ENCODE measurements at places on chromosomes 6 and 20.

DNA sequence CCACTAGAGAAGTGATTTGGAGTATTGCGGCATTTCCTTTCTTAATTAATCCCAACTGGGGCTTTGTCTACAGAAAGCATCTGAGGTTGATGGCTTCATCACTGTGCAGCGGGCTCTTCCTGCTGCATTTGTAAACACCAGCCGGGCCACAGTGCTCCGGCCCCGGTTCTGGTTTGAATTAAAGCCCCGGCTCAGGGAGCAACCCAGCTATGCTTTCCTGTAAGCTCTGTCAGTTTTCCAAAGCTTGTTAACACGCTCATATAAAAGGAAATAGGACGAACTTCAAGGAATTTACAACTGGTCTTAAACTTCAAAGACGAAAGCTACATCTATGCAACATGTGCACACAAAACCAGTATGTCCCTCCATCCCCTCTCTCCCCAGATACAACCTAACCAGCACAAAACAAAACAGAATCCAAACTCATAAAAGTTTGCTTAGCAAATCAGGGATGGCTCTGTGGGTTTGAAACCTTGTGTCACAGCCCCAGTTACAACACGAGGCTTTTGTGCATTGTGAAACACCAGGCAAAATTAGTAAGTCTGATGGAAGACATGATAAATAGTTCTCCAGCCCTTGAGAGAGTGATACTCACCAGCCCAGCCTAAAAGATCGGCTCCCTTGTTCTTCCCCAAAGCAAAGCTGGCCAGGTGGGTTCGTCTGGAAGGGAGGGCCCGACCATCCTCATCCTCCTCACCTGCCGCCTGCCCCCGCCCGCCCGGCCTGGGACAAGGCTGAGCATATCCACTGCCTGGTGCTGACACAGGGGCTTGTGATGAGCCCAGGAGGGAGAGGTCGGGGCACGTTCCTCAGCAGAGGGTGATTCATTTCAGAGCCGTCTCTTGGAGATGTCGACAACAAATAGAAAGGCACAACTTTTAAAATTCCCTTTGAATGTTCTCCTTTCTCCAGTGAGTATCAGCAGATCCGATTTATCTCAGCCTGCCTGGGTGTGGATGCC, 197.9 kb downstream of the TFAP2C start:
- no peak for DNase-seq

- DNase-seq = no peak
Measured at GRCh38 chr20:10492844-10493243, 57.7 kb downstream of the SLX4IP start.

DNA sequence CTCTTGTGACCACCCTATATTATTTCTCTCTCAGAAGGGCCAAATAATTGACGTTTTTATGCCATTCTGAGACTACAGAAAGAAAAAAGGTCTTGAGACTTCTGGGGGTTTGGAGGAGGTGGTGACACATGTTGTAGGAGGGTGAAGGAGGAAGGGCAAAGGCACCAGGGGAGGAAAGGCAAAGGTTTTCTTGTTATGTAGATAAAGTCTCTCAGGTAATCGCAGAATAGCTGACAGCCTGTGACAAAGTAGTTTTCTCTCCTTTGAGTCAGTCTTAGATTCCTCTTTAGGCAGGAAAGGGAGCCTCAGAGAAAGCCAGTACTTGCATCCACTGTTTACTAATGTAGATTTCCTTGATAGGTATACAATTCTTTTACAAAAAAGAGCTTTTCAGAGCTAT, 23.6 kb downstream of the OR2B2 start:
- no peak for DNase-seq

DNA sequence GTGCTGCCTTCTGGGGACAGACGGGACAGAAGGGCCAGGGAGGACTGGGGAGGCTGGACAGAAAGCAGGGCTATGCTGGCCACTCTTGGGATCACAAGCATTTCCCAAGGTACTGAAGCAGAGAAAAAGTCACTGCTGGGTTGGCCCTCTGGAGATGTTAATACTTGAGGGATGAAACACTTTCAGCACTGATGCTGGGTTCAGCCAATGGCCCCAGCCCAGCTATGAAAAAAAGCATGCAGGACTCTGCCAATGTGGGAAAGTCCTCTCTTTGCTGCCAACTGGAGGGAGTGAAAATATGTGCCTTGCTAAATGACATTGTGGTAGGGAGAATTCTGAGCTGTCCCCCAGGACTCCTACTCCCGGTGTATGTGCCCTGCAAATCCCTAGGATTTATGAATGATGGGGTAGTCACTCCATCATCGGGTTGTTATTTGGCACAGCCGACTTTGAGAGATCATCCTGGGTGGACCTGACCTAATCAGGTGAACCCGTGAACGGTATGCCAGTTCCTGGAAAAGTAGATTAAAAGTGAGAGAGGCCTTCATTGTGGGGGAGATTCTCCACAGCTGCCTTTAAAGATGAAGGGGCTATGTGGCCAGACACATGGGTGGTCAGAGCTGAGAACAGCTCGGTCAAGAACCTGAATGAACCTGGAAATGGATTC, 119.9 kb upstream of the TRAF3IP2 start:
- no peak for DNase-seq

GRCh38 chr20:18904624-18905023, 91.0 kb downstream of the SCP2D1 start:
- DNase-seq = no peak

DNA sequence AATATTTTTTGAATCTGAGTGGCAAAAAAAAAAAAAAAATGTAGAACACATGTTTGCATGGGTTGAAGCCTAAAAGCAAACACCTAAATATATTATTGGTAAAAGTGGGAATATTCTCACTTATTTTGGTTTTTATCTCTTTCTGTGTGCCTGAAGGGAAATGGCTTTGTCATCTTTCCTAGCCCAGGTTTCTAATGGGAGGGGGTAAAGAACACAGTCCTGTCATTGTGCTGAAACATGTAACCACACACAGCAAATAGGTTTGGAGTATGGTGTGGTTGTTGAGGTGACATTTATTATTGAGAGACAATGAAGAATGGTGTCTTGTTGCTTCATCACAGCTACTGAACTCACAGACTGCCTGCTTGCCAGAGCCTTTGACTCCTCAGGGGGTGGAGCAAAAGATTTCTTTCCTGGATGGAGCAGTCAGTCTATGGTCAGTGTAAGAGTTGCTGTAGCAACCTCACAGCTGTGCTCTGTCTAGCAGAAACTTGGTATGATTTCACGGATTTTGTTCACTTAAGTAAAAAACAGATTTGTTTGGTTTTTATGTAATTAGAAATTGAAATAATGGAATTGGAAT, 70.2 kb downstream of the CEP57L1 start:
- no peak for DNase-seq

DNA sequence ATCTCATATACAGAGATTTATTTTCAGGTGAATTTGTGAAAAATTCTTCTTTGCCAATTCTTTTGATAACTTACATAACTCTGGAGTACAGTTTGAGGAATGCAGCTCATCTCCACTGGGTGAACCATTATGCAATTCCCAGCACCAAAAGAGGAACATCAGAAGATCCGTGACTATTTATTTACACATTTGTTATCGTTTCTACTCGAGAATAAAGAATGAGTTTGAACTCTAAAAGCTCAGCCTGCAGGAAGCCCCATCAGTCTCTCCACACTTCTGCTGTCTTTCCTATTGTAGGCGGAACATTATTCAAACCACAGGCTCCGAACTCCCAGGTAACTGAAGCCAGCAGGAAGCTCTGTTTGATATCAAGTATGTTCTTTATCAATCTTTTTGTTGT, 95.9 kb upstream of the IFNGR1 start:
- no peak for DNase-seq

- no peak for DNase-seq
Measured at GRCh38 chr6:14817074-14817473, 428.8 kb upstream of the JARID2 start.

DNA sequence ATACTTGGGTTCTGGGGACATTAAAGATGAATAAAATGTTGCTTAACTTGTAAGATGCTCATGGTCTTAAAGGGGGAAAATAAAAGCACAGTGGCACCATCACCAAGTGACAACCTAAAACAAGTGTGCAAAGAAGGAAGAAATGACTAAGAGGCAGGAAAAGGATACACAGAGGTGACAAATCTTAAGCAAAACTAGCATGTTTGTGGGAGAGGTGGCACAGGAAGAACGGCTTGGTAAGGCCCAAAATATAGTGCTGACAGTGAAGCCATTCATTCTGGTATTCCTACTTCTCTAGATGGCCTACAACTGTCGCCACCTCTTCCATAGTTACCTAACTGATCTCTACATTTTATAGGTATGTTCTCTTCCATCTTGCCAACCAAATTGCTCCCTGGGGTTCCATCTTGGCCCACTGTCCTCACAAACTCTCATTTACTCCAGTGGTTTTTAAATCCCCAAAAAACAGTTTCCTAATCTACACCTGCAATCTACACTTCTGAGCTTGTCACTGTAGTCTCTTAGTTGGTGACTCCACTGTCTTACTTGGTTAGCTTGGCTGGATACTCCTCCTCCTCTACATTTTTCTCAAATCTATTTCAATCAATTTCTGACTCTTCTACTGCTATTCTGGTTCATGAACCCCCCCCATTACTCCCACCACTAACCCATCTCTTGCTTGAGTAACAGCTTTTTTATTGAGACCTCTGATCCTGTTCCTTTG, 33.5 kb downstream of the FAM8A1 start:
- DNase-seq = no peak

DNA sequence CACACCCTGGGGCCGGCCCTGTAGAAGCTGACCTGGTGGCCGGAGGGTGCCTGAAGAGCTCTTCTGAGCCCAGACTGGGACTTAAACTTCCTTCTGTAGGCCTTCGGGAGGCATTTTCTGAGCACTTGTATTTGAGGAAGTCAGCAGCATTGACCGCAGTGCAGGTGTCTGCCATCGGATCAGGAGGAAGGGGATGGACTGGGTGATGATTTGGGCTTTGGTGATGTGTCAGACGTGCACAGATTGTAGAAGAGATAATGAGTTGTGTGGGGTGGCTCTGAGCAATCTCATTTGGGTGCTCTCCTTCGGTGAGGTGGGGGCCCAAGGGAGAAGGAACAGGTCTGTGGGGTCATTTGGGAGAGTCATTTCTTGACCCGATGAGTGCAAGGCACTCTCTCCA, 150.9 kb downstream of the ARID1B start:
- DNase-seq = no peak

Data from stimulated activated CD4-positive, alpha-beta T cell treated with anti-CD3 and anti-CD28 coated beads, Interleukin-4, amount 100 ng/mL, for 1 hour (primary cell).